ENCODE measurements at places on chromosomes 5 and 9.

- DNase-seq: no peak
Measured at GRCh38 chr5:176771102-176771845, 39.1 kb upstream of the UNC5A start.

- DNase-seq: no peak
Measured at GRCh38 chr9:97848215-97848479, 4.9 kb upstream of the FOXE1 start.

DNA sequence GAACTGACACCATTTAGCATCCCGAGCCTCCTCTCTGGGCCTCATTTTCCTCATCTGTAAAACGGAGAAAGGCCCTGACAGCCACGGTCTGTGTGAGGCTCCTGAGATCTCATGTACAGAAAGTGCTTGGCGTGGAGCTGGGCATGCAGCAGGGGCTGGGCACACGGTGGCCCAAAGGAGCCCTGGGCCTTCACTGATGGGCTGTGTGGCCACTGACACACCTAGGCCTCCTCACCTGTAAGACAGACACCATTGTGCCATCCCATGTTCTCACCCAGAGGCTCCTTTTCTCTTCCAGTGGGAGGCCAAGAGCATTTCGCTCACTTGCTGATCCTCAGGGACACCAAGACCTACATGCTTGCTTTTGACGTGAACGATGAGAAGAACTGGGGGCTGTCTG is 1.6 kb downstream of the ORM1 start:
- DNase-seq: no peak

GRCh38 chr5:126615286-126615685 is 14.5 kb downstream of the PHAX start:
- no peak for DNase-seq

DNA sequence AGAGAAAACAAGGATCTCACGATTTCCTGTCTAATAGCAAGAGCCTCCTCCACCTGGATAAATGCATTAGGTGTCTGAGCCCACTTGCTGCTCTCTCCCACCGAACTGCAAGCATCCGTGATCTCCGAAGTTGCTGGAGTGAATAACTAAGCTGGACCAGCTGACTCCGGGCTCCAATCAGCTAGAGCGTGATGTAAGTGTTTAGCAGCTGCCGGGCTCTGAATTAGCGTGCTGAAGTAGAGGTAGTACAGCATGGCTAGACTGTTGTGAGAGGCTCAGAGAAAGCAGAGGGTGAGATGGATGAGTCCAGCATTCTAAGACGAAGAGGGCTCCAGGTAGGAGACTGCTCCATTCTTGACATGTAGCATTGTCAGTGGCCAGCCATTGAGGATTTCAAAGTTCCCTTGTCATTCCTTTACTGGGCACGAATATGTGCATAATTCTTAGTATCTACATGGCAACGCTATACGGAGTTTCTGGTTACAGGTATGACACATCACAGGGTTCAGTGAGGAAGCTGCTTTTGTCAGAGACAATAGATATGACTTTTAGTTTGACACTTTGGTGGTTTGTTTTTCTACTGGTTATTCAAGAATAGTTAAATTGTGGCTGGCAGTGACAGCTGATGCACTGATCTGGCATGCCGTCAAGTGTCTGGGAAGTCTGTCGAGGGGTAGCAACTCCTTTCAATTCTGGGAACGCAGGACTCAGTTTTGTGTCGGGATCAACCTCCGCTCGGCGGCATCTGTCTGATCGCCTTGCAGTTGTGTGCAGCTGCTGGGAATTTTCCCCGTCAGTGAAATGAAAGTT is 232.6 kb downstream of the MAST4 start:
- DNase-seq: peak; percentile 41

- DNase-seq: no peak
Measured at GRCh38 chr5:99590806-99591205, 662.0 kb upstream of the CHD1 start.

All from effector memory CD4-positive, alpha-beta T cell (primary cell).